ENCODE measurements at places on chromosomes 3 and 15.

- DNase-seq: no peak
Observed at GRCh38 chr3:122364490-122364889, 18.5 kb downstream of the MIX23 start.

GRCh38 chr15:99073008-99073717, 31.7 kb upstream of the SYNM start:
- DNase-seq: no peak

GRCh38 chr15:39508536-39508935, 72.3 kb upstream of the THBS1 start:
- no peak for DNase-seq

GRCh38 chr3:89104499-89104898, 2.9 kb upstream of the EPHA3 start:
- DNase-seq: no peak

DNA sequence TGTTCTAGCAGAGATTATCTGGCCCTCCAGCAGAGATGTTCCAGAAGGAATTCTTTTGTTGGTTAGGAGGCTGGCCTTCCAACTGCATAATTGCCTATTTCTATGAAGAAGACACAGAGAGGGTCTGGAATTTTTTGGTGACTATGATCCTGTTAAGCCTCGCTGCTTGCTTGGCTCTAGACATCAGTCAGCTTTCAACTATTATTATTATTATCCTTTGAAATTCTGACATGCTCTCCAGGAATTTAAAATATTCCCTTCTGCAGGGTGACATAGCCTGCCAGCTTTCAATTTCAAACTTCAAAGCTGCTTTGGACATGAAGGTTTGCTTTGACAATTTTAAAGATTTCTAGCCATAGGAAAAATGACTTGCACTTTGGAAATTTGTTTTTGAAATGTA, 26.3 kb upstream of the ZNF148 start:
- no peak for DNase-seq

DNA sequence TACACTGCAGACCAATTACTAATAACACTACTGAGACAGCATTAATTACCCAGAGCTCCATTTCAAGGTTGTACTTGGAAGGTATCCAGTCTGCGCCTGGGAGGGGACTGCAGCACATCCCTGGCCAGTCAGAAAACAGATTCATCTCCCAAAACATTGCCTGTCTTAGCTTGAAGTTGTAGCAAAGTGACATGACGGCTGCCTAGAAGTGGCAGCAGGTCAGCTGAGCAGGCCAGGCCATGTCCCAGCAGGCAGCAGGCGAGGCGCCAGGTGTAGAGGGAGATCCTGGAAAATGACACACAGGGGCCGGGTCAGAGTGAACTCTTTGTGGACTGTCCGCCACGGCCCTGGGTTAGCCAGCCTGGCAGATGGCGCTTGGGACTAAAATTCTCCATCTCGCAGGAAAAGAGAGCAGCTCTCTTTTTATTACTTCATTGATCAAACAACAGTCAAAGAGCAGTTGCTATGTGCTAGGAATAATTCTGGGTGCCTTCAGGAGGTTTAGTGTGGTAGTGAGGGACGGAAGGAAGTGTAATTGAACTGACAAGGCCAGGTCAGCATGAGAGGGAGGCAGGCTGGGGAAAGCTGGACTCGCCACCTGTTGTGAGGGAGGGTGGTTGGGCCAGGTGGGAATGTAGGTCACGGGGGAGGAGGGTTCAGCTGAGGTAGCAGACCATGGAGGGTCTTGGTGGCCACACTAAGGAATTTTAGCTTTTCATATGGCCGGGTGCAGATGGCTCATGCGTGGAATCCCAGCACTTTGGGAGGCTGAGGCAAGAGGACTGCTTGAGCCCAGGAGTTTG, 1.3 kb upstream of the MAP6D1 start:
- DNase-seq: no peak

GRCh38 chr15:41777421-41777973, 3.2 kb downstream of the MAPKBP1 start:
- no peak for DNase-seq

DNA sequence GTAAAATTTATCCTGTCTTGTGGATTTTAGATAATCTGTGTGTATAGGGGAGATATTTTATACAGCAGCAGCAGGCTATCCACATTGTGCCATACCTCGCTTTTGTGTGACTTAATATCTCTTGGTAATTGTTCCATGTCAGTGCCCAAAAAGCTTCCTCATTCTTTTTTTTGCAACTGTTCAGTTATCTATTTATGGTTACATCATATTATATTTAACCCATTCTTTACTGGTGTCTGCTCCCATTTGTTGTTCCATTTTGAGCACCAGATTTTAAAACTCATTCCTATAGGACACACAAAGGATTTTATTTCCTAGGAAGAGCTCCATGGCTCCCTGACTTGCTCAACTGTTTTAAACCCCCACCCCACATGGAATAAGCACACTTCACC, 86.3 kb upstream of the RASGRP1 start:
- DNase-seq: no peak

DNA sequence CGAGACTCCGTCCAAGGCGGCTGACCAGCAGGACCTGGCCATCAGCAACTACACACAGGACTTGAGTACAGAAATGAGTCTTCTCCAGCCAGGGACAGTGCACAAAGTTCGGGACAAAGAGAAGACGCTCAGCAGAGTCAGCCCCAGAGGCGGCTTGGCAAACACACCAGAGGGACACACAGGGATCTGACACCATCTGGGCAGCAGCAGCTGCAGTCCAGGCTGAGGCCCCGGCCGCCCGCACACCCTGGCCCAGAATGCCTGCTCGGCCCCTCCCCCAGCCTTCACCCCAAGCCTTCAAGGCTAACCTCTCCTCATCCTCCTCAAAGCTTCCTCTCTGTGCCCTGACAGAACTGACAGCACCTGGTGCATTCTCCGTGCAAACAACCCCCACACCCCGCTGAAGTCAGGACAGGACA, 61.1 kb downstream of the XXYLT1 start:
- no peak for DNase-seq

DNA sequence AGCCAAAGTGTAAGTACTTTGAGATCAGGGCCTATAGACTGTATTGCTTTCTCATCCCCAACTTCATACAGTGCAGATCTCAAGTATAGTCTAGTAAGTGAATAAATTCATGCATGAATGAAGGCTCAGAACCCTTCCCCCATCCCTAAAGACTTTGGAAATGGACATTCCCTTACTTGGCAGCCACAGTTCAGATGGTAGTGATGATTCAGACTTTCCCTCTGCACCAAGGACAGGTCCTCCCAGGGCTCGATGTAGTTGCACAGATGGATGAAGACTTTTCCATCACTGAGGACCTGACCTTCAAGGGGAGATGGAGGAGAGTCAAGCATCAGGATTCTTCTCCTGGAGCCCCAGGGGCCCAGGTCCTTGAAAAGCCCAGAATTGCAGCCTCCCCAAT, 4.6 kb downstream of the TIMP4 start:
- no peak for DNase-seq

DNA sequence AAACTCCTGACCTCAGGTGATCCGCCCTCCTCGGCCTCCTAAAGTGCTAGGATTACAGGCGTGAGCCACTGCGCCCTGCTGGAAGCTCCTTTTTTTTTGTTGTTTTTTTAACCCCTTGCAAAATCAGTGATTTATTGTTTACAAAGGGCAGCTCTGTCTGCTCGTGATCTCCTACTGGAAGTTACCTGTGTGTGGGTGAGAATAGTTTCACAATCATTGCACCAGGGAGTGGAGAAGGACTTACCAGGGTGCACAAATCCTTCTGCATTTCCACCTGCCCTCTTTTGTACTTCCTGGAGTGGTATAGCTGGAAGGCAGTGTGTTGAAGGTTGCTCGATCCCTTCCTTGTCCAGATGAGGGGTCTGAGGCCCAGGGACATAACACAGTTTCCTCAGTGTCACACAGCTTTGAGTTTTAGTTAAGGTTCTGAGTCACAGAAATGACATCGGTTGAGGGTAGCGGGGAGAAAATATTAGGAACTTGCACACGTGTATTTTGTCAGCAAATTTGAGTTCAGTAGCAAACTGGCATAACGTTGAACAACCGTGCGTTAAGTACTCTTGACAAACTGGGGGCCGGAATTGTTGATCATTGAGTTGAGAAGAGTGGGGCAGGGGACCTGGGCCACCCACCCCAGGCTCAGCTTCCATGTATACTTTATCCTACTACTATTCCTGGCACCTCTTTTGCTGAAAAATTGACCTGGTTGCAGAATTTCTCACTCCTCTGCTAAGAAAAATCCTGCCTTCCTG, 11.3 kb upstream of the TRAK1 start:
- no peak for DNase-seq

DNA sequence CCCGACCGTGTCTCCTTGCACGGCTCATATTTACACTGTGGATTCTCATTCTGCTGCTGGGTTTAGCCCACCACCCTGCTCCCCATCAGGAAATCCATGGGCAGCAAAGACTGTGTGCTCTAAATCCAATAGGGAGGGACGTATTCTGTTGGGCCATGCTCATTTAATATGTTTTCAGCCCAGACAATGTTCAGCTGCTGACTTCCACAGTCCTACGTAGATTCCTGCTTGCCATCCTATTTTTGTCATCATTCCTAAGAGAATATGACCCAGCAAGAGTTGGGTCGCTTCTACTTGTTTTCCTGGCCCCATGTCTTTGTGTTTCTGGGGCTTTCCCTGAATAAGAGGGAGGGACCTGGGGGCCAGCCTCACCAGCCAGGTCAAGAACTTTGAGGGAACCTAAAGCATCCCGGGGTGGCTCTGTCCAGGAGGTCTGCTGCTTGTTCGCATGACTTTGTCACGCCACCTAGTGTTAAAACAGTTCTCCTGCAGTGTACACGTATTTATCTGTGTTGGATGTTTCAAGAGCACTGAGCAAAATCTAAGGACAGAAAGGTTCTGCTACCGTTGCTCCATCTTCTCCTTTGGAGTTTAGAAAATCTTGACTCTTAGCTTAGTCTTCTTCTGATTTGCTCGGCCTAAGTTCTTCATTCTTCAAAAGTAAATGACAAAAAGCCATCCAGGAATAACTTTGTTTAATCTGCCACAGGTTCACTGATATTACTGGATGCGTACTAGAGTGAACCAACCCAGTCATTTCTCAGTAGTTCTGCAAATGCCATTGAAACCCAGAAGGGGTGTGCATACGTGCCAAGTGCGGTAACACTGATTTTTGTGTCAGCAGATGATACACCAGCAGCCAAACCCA, 79.8 kb upstream of the NR2E3 start:
- no peak for DNase-seq

GRCh38 chr15:64443747-64444621, 16.4 kb upstream of the ZNF609 start:
- DNase-seq: peak; percentile 6

GRCh38 chr3:963755-964154, 129.1 kb upstream of the CNTN6 start:
- no peak for DNase-seq

DNA sequence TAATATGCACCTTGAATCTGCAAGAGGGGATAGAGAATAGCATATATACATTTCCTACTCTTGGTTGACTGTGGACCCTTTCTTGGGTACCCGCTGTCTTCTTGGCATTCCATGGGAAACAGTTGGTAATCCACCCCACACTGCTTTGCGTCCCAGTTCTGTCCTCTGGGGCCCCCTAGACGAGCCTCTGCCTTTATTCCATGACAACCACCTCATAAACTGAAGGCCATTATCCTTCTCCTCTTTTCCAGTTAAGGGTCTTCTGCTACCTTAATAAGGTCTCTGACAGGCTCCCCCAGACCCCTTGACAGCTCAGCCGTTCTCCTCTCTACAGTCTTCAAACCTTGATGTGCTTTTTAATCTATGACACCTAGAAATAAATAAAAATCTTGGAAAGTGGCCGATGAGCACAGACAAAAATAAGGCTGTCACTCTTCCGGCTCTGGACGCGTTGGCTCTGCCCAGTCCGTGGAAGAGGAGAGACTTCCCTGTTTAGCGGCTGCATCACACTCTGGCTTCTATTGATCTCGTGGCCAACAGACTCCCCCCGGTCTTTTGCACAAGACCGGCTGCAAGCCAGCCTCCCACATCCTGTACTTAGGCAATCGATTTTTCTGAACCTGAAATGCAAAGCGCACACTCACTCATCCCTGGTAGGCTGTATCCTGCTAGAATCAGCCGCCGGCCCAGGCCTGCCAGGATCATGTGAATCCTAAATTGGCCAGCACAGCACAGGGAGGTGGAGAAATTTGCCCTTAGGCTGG, 251.0 kb upstream of the TLE3 start:
- no peak for DNase-seq

DNA sequence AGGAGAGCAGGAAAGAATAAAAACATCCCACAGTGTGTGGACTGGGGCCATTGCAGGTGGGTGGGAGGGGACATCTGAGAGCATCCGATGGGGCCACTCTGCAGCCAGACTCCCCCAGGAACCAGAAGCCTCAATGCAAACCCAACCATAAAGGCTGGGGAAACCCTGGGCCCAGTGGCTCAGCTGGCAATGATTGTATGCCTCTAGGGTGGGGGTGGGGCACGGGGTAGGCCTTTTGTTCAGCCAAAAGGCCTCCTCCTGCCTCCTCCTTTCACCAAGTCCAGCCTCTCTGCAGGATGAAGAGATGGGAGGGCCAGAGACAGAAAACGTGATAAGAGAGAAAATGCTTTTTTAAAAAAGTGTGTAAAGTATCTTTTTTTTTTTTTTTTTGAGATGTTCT, 45.5 kb upstream of the HERC1 start:
- no peak for DNase-seq

DNA sequence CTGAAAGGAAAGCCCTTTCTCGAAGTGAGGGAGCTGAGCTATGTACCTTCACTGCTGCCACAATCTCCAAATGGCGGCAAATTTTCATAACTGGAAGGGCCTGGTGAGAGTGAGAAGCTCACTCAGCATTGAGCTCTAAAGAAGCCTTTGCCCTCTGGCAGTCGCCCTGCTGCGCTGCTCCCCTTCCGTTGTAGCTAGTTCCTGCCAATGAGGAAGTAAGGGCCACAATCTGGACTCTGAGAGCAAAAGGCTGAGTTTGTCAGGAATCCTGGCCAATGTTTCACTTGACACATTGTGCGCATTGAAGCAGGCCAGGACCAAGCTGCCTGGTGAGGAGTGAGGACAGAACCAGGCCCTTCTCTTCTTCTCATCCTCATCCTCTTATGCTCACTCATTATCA, 579.5 kb downstream of the PDCD6IP start:
- DNase-seq: no peak

- DNase-seq: no peak
Observed at GRCh38 chr15:25734680-25735355, 128.3 kb downstream of the ATP10A start.

Data from NCI-H2171 (cell line).